ENCODE measurements at places on chromosomes 5 and 9. TPM values are rescaled to one million over a fixed set of nuclear protein-coding genes. Genes with fewer than 3 reads are reported as not detected.

DNA sequence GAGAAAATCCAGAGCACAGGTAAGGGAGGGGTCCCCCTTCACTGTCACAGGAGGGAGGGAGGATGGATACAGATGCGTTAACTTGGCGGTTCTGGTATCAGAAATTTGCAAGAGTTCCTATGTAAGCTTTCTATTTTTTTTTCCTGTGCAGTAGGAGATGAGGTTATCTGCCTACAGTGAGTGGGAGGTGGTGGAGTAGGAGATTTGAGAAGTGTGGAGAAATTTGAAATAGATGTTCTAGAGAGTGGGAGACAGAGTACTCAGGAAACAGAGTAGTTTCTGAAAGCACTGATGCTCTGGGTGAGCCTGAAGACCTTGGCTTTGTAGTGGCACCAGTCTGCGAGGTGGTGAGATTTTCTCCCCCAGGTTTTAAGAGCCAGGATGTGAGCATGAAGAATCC, 271.4 kb downstream of the MSX2 start:
- peaks cover 9% of the 10 kb centered on the region for H3K27me3 ChIP-seq
- H3K36me3 ChIP-seq: no peaks in the 10 kb centered on the region
- H3K27ac ChIP-seq: no peak overlapping the region
- peaks cover 9% of the 10 kb centered on the region for H3K4me1 ChIP-seq
- H3K4me3 ChIP-seq: no peak overlapping the region

GRCh38 chr5:170164921-170165320, 59.2 kb downstream of the FOXI1 start:
- no peak overlapping the region for H3K27ac ChIP-seq
- H3K27me3 ChIP-seq: no peaks in the 10 kb centered on the region
- no peaks in the 10 kb centered on the region for H3K36me3 ChIP-seq

- no peak for DNase-seq
- H3K36me3 ChIP-seq: peaks cover 14% of the 10 kb centered on the region
- H3K4me1 ChIP-seq: peaks cover 5% of the 10 kb centered on the region
These were observed 19.2 kb downstream of the EFCAB9 start for GRCh38 chr5:172213126-172213525.

- peak overlapping the region; percentile 97 for H3K27ac ChIP-seq
- peaks cover 23% of the 10 kb centered on the region for H3K36me3 ChIP-seq
- peaks cover 70% of the 10 kb centered on the region for H3K4me1 ChIP-seq
- peaks cover 3% of the 10 kb centered on the region for H3K27me3 ChIP-seq
- peak; percentile 63 for DNase-seq
These were observed 2.2 kb upstream of the GNPDA1 start for GRCh38 chr5:142014911-142015584.

GNA14 gene
- total RNA-seq: not detected

GCNT4 gene
- 1.6 TPM for total RNA-seq

Measured in activated naive CD8-positive, alpha-beta T cell treated with anti-CD3 and anti-CD28 coated beads for 36 hours (primary cell).